Vagina (tissue), 2 donors: ENCODE measurements at places on chromosomes 5 and 9.
A peak's percentile ranks its signal among the peaks of the same experiment; 100 is the strongest.

GRCh38 chr5:8756498-8757084, 789.3 kb downstream of the SEMA5A start:
- DNase-seq: no peak

DNA sequence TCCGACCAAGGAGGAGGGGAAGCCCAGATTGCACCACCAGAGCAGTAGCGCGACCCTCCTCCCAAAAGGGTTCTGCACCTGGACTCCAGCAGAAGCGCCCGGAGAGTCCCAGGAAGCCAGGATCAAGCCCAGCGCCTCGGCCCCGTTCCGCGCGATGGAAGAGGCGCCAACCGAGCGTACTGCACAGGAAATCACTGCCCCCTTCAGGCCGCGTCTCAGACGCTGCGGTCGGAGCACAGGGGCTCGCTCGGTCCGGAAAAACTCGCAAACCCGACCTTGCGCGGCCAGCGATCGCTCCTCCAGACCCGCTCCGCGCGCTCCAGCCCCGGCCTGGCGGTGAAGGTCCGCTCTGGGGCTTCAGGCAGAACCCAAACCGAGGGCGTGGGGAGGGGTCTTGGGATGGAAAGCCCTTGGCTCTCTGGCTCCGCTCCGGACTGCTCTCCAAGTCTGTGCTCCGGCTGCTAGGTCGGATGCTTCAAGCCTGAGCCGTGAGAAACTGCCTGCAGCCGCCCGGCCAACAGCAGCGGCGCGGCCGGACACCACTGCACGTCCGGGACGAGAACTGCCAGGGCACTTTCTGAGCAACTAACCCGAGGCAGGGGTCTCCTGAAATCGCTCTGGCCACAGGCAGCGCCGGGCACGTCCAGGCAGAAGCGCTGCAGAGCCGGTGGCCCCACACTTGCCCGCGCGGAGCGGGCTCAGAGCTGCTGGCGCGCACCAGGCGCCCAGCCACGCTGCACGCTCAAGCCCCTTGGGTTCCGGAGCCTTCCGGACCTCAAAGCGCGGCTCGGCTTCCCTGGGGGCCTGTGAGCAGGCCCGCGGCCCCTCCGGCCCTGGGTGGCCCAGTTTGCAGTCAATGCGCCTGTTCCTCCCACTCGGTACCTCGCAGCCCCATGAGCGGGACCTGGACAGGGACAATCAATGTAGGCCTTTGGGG, 1.3 kb downstream of the GABBR2 start:
- no peak for DNase-seq

GRCh38 chr5:24320643-24321042, 324.1 kb downstream of the CDH10 start:
- DNase-seq: no peak

- no peak for DNase-seq
These were observed 89.5 kb downstream of the ADAMTS2 start for GRCh38 chr5:179255527-179256327.

- DNase-seq: no peak
These were observed 62.0 kb downstream of the RNF130 start for GRCh38 chr5:180009581-180009980.

- no peak for DNase-seq
These were observed 203.9 kb downstream of the FBN2 start for GRCh38 chr5:128334010-128334716.

GRCh38 chr5:97075649-97076048, 66.8 kb downstream of the LIX1 start:
- DNase-seq: no peak

- DNase-seq: no peak
These were observed 124.8 kb downstream of the STK32A start for GRCh38 chr5:147359581-147359980.

GRCh38 chr5:129246088-129246487, 151.5 kb downstream of the ISOC1 start:
- no peak for DNase-seq

DNA sequence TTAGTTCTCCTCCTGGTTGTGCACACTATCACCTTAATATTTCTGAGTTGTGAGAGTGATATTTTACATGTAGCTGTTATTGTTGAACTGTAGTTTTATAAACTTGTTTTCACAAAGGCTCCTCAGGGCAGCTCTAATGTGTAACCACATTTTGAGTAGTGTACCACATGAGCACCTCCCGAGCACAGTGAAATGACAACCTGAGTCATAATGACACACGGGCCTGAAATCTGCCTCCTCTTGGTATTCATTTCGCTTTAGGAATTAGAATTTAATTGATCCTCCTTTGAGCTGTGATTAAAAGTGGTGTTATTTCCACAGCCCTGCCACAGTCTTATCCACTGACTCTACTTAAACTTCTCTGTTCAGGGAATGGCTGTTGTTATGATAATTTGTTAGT, 7.9 kb downstream of the MTRR start:
- no peak for DNase-seq

GRCh38 chr5:173329491-173330337, 1.5 kb upstream of the STC2 start:
- no peak for DNase-seq

GRCh38 chr5:91417219-91417618, 34.1 kb upstream of the ARRDC3 start:
- no peak for DNase-seq

DNA sequence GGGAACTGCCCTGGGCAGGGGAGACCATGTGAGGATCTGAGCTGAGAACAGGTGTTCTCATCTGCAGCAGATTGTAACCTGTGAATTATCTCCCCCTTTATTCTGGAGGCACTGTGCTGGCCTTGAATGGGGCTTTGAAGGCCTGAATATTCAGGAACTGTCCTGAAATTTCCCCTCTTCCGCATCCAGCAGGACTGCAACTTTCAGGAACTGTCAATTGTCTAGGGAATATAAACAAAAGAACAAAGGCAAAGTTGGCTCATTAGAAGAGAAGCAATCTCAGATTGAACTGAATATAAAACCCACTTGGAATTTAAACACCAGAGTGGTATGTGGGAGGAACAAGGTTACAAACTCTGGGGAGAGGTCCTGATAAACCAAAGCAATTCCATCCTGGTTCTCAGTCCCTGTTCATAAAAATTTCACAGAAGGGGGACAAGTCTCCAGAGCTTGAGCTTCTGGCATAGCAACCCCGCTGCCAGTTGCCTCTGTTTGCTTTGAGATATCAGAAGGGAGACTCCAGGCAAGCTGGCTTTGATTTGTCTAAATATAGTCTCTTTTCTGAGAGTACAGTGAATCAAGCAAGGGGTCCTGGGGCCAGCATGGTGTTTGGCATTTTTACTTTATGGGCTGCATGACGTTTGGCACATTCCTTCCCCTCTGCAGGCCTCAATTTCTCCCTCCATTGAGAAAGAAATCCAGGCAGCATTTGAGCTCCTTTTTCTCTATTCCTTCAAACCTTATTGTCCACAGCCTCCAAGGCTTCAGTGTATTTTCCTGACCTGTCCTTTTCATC, 47.5 kb downstream of the ADRB2 start:
- DNase-seq: no peak

DNA sequence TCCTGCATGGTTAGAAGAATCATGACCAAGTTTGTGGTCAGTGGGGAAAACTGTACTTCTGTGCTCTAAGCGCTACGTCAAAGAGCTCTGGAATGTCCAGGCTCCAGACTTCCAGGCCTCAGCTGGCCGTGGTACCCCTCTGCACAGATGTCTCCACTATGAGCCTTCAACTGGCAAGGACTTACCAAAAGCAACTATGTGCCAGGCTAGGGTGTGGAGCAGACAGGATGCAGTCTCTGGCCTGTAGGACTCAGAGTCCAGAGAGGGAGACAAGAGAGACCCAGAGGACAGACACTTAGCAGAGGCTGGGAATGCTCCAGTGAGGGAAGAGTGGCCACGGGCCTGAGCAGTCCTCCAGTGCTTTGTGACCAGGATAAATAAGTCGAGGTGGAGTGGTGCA, 31.0 kb upstream of the TCF7 start:
- no peak for DNase-seq

- DNase-seq: no peak
These were observed 145.4 kb downstream of the CDK5RAP2 start for GRCh38 chr9:120434532-120434931.

DNA sequence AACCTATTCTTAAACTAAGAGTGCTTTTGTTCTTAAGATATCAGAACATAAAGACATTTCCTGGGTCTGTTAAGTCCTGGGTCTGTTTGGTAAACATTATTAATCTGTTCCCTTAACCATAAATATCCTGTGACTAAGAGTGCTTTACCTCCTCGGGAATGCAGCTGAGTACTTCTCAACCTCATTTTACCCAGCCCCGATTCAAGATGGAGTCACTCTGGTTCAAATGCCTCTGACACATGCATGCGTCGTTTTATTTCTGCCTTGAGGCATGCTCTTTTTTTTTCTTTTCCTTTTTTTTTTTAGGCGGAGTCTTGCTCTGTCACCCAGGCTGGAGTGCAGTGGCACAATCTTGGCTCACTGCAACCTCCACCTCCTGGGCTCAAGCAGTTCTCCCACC, 39.8 kb upstream of the FBXL17 start:
- DNase-seq: no peak

- no peak for DNase-seq
These were observed 916 bp downstream of the TOR1A start for GRCh38 chr9:129822898-129823541.

DNA sequence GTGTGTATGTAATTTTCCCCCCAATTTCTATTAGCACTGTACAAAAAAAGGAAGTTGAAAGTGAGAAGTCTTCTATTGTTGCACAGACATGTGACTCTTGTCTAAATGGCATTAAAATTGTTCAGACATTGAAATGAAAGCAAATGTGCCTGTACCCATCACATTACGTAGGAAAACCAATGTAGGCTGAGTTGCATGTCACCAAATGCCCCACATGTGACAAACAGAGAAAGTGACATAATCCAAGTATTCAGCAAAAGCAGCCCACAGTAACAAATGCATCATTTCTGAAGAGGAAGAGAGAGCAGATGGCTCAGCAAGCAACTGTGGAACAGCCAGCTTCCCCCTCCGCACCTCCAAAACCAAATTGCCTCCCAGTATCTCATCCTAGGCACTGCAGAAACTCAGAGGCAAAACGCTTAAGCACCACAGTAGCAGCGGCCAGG, 161.5 kb upstream of the NR4A3 start:
- no peak for DNase-seq

GRCh38 chr9:136372561-136373299, 739 bp downstream of the CARD9 start:
- DNase-seq: no peak

- DNase-seq: no peak
These were observed 36.8 kb upstream of the SNX2 start for GRCh38 chr5:122738088-122738487.

DNA sequence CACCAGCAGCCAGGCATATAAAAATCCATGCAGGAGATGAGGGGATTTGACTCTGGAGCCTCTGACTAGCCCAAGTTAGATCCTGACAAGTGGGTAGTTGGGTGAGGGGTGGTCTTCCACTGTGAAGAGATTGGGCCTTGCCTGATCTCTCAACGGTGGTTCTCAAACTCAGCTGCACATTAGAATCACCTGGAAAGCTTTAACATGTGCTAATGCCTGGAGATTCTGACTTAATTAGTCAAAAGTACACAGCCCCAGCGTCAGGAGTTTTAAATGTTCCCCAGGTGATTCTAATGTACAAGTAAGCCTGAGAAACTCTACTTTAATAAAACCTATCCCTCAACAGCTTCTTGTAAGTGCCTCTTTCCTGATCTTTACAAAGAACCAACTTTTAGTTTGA, 57.5 kb downstream of the GCNT4 start:
- DNase-seq: no peak

GRCh38 chr5:95923918-95924544, 37.6 kb downstream of the ELL2 start:
- no peak for DNase-seq

DNA sequence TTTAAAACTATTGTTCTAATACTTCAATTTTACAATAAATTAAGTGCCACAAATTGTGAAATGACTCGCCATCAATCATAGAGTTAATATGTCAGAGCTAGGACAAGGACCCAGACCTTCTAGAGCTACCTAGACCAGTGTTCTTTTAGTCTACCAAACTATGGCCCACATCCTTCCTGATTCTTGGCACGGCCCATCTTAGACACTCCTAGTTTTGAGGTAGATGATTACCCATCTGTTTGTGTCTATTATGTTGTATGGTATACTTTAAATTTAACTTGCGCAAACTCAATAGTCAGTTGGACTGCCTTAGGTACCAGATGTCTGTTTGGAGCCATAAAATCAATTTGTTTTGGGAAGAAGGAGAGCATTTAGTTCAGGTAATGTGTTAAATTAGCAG, 17.5 kb downstream of the CDC26 start:
- DNase-seq: no peak

DNA sequence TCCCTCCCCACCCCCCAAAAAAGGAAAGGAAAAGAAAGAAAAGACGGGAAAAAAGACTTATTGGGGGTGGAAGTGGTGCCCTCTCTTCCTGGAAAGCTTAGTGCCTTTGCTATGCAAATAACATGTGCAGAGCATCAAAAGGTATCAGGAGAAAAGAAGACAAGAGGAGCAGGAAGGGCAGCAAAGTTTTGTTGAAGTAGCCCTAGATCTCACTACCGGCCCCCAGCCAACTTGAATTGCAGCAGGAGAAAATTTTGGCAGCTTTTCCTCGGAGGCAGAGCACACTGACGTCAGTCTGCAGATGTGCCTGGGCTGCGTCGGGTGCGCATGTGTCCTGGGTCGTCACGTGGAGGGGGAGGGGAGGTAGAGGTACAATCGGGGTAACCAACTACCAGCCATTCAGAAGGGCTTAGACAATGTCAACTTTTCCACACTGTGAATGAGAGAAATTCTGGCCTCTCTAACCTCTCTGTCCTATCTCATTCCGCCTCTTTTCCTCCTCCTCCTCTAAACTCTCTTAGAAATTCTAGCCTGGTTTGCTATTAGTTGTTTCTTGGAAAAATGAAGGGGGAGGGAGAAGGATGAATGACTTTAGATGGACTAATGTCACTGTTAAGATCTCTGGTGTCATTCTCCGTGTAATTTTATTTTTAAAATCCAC, at the start of gene ADAMTS6:
ADAMTS6 (minus strand) TSS at position 286 of the 661 bp plus-strand sequence. CDS start 8,247 bp downstream, outside the sequence.
- peak; percentile 96 for DNase-seq

- no peak for DNase-seq
These were observed 3.2 kb downstream of the SNX30 start for GRCh38 chr9:112753725-112754124.

DNA sequence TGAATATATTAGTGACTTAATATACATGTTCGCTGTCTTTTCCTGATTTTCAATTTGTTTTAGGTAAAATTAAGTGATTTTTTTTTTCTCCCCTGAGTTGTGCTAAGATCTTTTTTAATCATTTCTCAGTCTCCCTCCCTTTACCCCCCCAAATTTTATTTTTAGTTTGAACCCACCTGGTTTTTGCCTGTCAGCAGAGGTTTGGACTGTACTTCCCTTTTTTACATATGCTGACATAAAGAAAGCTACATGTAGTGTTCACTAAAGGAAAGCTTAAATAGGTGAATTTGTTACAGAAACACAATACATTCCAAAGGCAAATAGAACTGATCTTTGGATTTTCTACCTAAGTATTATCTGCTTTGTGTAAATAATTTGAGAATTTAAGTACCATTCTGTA, 82.2 kb downstream of the IPO11 start:
- DNase-seq: no peak

GRCh38 chr9:14188011-14188410, 125.9 kb downstream of the NFIB start:
- DNase-seq: no peak

GRCh38 chr9:34518896-34519295, 3.9 kb downstream of the ENHO start:
- DNase-seq: no peak

- DNase-seq: no peak
These were observed 155.4 kb upstream of the LHFPL2 start for GRCh38 chr5:78803941-78804340.
